ENCODE measurements at places on chromosomes 3 and 15.

GRCh38 chr3:8864402-8865350 lies 95.3 kb upstream of the OXTR start:
- DNase-seq = no peak

GRCh38 chr3:132843349-132843748 lies 121.1 kb upstream of the NPHP3 start:
- no peak for DNase-seq

DNA sequence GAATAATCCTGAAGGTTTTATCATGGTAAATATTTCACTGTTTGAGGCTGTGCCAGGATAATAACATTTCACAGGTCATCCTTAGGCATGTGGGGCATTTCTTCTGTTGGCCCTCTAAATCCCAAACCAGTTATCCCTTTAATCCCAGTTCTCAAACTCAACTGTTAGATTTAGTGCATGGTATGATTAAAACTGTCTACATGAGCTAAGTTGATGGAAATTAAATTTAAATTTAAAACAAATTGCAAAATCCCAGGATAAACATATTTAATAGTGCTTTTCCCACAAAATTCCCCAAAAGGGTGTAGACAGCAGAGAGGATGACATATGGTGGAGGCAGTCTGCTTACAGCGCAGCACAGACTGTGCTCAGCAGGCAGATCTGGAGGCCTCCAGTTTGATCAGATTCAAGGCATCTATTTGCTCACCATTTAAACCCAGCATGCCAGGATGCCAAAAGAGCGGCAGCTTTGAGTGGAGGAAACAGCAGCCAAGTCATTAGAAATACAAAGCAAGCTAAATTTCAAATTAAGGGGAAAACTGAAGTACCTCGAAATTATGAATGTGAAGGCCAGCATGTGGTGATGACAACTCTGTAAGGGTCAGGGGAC lies 325.8 kb downstream of the KCNH8 start:
- DNase-seq = no peak

GRCh38 chr3:82080261-82080660 lies 318.8 kb upstream of the GBE1 start:
- no peak for DNase-seq

DNA sequence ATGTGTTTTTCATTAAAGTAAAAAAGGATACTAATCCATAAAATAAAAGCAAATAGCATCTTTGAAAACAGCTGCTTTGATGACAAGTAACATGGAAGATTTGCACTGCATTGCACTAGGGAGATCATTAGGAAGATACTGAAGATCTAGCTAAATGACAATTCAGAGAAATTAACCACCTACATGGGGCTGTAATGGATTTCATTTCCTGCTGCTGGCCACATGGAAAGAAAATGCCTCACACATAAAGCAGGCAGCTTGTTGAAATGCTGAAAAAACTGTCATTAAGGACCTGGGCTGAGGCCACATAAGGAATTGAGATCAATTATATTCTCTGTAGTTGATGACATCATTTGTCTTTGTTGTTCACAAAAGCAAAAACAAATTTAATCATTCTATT lies 94.1 kb downstream of the PYDC2 start:
- no peak for DNase-seq

- DNase-seq = no peak
Measured at GRCh38 chr3:159619341-159619885, 369.2 kb upstream of the IL12A start.

DNA sequence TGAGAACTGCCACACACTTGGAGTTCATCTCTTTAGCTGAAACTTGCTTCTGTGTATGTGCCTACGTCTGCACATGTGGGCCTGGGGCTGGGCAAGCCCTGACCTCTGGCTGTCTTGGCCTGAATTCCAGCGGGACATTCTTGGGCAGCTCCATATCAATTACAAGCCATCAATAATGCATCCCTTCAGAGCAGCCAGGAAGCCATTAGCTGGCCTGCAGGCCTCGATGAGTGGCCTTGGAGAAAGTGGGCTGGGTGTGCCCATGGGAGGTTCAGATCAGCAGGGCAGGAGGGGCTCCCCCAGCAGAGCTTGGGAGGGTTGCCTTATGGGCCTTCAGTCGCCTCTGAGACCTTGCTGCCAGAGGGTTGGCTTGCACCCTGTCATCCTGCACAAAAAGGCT lies 124.1 kb downstream of the ETFA start:
- no peak for DNase-seq

GRCh38 chr3:9864200-9864927 lies 15.7 kb downstream of the CIDEC start:
- DNase-seq = no peak

DNA sequence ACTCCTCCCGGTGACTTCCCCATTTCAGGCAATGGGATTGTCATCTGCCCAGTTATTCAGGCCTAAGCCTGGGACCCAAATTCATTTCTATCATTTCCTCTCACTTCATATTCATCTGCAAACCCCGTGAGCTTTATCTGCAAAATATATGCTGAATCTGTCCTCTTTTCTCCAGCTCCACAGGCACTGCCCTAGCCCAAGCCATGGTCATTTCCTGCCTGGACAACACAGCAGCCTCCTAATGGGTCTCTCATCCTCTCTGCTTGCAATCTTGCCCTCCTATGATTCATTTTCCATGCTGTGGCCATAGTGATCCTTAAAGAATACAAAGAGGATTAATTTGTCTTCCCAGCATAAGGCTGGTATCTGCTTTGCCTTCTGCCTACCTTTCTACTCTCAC lies 6.1 kb downstream of the RBP2 start:
- no peak for DNase-seq

DNA sequence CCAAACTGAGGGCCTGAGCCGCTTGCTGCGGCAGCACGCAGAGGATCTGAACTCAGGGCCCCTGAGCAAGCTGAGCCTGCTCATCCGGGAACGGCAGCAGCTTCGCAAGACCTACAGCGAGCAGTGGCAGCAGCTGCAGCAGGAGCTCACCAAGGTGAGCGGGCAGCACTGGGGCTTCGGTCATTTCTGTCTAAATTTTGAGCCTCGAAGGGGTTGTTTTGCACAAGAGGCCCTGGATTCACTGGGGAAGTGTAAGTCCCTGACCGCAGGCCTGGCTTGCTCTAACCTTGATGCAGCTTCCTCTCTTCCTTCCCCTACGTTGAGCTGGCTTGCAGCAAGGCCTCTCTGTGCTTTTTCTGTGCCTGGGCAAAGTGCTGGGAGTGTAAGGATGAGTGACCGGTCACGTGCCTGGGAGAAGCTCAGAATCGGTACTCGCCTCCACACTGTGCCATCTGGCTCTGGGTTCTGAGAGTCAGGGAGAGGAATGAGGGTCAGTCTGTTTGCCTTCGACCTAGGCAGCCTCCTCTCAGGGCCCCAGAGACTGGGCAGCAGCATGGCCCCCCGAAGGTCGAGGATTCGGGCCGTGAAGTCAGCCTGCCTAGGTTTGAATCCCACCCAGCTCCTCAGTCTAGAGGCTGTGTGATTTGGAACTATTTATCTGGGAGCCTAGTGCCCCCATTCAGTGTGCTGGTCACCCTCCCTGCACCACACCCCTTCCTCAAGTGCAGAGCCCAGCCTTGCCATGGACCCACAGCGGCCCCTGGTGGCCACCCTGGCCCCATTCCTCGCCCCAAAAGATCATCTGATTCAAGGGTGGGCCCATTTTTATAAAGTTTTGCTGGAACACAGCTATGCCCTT lies 1.4 kb downstream of the FES start:
- DNase-seq = peak; percentile 57

DNA sequence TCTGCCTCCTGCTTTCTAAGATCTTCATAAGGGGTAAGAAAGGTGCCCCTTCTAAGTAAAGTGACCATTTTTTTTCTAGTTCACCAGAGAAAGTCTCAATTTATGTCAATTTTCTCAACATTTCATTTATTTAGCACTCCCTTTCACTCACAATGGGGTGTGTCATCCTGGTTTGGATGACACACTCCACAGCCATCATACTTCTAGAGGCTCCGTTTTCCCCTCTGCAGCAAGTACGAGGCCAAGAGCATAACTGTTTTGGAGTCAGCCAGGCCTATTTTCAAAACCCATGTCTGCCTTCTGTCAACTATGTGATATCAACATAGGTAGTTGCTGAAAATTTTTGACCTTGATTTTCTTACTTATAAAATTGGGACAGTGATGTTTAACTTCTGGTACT lies 703.2 kb downstream of the NLGN1 start:
- no peak for DNase-seq

DNA sequence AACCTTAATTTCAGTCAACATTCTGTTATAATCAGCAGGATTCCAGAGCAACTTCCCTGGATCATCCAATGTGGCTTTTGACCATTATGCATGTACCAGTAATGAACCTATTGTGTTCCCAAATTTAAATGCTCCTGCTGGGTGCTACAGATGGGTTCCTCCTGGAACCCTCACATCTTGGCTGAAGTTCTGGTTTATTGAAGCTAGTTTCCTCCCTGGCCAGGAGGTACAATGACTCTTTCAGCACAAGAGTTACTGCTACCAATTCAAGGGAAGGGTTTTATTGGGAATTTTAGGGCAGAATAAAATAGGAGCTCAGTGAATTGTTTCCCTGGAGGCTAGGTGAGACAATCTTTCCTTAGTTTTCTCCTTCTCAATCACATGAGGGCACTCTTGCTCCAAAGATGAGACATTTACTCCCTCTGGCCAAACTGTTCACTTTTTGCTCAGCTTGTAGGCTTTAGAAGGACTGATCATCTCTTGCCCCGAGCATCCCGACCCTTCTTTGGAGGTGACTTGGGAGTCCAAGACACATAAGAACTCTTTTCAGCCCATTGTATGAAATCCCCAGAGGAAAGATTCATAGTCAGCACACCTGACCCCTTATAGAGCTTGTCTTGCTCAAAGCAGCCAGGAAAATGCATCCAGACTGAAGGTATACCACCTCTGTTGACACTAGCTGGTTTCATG lies 8.8 kb upstream of the NPHP3 start:
- no peak for DNase-seq

DNA sequence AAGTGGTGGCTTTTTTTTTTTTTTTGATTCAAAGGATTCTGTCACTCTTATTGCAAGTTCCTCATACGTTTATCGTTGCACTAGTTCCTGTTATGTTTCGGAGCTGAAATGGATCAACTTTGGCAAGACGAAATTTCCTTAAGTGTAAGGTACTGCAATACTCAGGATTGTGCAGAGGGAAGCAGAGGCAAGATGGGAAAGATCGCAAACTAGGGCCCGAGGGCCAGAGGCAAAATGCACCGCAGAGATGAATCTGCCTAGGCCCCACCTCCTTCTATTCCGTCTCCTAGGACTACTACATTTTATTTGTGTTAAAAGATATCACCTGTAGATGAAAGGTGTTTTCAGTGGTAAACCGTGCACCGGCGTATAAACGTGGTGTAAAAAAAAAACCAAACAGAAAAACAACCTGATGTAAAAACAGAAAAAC lies 331 bp downstream of the RNU6-1 start:
- no peak for DNase-seq

DNA sequence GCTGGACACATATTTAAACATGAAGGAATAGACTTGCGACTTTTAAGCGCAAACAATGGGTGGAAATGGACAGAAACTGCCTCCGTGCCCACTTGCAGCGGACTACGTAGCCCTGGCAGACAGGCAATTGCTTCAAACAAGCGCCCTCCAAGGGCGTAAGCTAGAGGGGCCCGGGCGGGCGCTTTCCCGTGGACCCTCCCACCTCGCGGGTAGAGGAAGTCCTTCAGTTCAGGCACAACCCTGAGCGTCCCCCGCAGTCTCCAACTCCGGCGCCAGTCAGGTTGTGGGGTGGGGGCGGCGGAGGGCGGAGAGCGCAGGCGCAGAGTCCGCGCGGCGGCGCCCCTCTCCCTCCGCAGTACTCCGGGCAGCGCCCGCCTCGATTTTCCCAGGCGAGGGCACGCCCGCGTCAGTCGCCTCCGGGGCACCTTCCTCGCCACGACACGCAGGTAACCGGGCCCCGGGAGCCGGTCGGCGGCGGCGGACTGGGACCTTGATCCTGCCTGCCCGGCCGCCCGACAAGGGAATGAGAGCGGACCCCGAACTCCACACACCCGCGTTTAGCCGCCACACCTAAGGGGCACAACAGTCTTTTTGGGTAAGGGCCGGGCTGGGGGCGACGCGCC lies at the start of gene SLC35G2:
Gene SLC35G2, plus strand, starts transcription at position 358 of the 623 bp plus-strand sequence. CDS start 35,335 bp downstream, outside the sequence.
- DNase-seq = no peak

GRCh38 chr3:58329150-58329921 lies 3.4 kb upstream of the PXK start:
- DNase-seq = no peak

DNA sequence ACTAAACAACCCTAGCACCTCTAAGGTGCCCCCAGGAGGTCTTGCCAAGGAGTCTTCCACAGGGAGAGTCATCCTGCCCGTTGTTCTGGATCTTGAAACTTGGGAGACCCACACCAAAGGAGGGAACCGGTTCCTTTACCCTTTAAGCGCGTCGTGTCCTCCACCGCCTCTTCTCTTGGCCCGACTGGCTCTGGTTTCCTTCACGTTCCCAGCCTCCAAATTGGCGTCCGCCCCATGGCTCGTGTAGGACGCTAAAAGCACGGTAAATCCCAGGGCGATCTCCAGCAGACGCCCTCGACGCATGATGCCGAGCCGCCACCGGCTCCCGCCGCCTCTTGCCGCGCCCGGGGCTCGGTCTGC lies 1.1 kb downstream of the FBN1 start:
- no peak for DNase-seq

DNA sequence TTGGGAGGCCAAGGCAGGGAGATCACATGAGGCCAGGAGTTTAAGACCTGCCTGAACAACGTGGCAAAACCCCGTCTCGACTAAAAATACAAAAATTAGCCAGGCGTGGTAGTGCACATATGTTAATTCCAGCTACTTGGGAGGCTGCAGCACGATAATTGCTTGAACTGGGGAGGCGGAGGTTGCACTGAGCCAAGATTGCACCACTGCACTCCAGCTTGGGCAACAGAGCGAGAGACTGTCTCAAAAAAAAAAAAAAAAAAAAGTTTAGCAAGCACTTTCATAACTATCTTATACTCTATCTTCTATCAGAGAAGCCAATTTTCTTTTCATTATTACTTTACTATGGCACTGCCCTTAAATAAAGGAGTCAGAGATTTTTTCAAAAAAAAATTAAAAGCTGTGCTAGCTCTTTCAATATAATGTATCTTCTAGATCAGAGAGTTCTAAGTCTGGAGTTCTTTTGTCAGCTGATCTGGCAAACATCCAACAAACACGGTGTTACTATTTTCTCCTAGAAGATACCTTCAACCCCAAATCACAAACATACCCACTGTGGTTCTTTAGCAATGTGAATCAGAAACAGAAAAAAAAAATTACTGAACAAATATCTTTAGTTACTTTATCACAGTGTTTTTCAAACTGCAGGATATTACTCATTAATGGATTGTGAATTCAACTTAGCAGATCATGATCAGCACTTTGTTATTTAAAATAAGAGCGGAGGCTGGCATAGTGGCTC lies 3.0 kb downstream of the ZNF770 start:
- no peak for DNase-seq

GRCh38 chr3:15964605-15965442 lies 167.0 kb upstream of the ANKRD28 start:
- DNase-seq = no peak
